ENCODE measurements at places on chromosomes 6 and 20.

DNA sequence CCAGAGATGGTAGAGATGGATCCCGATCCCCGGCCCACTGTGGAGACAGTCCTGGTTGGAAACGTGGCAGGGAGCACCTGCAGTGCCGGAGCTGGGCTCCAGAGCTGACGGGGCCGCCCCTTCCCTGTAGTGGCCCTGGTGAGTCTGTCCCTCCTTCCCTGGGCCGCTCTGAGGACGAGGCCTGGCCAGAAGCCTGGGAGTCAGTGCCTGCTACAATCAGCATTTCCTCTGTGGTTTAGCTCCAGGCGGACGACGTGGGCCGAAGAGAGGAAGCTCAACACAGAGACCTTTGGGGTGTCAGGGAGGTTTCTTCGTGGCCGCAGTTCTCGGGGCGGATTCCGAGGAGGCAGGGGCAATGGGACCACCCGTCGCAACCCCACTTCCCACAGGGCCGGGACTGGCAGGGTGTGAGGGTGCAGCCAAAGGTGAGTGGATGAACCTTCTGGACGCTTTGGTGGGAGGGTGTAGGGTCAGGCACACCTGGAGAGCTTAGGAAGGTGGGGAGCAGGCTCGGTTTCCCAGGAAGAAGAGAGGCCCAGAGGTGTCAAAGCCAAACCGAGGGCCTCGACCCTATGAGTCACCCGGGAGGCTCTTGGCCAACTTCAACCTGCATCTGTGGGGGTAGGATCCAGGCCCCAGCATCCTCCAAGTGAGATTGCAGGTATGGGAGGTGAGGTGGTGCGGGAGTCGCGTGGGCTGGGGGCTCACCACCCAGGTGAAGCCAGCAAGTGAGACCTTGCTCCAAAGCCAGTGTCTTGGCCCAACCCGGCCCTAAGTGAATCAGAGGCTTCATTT is 9.9 kb downstream of the PSMA7 start:
- DNase-seq = no peak

- no peak for DNase-seq
These were observed 89.6 kb downstream of the TMEM242 start for GRCh38 chr6:157233686-157234085.

DNA sequence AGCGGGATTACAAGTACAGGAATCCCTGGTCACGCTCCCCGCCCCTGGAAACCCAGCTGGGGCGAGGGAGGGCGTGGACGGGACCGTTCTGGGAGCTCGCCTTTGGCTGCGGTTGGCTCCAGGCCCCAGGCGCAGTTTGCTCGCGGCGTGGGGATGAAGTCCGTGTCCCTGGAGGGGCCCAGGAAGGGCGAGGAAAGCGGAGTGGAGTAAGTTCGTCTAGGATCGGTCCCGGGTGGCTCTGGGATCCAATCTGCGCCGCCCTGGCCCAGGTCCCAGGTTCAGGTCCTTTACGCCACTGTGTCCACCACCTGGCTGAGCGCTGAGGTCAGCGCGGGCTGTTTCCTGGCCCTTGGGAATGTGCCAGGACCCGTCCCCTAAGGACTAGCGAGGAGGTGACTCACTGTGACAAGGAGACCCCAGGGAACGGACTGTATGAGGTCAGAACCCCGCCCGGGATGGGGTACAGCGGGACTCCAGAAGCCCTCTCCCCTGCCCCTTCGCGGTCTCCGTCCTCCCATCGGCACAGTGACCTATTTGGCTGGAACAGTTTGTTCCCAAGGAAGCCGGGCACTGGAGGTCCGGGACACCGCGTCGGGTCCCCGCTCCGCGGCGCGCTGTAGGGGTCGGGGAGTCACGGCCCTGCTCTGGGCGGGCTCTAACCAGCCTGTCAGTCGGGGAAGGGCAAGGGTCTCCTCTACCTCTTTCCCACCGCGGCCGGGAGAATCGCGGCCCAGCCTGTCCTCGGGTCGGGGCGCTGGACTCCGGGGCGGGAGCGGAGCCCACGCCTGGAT is 724 bp downstream of the CDKN1A start:
- no peak for DNase-seq

DNA sequence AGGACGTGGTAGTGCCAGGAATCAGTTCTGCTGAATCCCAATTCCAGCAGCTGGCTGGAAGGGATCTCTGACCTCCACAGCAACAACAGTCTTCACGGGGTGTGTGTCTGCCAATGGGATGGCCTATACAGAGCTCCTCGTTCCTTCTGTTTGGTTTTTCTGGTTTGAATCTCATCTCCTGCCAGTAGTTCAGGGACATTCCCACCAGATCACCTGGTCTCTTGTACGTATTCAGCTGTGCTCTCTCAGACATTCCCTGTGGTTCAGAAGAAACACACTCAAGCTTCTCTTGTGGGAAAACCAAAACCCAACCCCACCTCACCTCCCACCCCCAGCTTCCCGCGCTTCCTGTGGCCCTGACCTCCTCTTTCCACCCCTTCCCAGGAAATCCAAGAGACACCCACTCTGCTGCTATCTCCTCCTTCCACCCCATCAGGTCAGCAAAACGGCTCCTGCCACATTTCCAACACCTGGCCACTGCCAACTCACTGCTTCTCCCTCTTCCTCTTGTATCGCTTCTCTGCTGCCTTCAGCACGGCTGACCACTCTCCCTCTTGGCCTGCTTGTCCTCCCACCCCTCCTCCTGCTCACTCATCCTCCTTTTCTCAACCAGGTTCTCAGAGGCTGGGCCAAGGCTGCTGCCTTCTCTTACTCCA is 63.3 kb upstream of the PTGIS start:
- DNase-seq = no peak

GRCh38 chr6:154868143-154868594 is 126.9 kb upstream of the TIAM2 start:
- no peak for DNase-seq

GRCh38 chr6:7207720-7208119 is 100.0 kb downstream of the RREB1 start:
- no peak for DNase-seq

- DNase-seq = no peak
These were observed 10.1 kb upstream of the GMEB2 start for GRCh38 chr20:63636752-63637628.

DNA sequence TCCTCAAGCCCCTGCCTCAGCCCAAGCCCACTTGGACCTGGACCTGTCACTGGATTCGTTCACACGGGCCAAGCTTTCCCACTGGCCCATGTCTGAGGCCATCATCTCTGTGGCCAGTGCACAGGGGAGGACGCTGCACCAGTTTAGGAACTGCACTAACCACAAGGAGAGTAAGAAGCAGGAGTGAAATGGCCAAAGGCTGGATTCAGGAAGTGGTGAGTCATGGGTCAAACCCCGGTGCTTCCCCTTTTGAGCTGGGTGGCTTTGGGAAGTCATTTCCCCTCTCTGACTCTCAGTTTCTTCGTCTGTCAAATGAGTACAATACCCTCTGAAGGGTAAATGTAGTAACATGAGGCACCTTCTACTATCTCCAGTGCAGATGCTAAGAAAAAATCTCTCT is 87.9 kb downstream of the CD40 start:
- no peak for DNase-seq

DNA sequence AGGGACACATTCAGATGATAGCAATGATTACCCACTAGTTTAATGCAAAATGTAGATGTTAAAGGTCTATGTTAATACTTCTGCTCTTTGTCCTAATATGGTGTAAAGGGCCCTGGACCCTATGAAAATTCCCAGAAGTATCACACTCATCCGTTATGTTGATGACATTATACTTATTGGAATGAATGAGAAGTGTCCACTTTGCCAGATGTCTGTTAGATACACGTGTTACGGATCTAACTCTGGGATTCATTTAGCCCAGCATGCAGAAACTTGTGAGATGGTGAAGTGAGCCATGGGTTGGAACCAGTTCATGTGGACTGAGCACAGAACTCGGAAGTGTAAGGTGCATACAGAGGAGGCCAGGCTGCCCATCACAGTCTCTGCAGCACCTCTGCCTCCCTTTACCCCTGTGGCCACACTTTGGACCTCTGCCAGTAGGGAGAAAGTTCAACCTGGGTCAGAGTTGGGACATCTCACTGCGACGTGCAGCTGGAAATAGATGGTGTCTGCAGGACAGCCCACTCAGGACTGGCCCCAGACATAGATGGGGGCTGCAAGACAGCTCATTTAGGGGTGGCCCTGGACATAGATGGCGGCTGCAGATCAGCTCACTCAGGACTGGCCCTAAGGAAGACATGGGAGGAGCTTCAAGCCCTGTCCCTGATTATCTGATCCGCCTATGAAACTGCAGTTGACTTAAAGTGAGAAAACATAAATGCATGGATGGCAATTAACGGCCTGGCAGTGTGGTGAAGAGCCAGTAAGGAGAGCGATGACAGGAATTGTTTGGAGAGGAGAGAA is 71.2 kb upstream of the THBS2 start:
- no peak for DNase-seq

GRCh38 chr6:37275350-37275749 is 17.4 kb upstream of the TMEM217 start:
- no peak for DNase-seq

GRCh38 chr6:162116902-162117525 is 610.6 kb downstream of the PRKN start:
- DNase-seq = no peak

DNA sequence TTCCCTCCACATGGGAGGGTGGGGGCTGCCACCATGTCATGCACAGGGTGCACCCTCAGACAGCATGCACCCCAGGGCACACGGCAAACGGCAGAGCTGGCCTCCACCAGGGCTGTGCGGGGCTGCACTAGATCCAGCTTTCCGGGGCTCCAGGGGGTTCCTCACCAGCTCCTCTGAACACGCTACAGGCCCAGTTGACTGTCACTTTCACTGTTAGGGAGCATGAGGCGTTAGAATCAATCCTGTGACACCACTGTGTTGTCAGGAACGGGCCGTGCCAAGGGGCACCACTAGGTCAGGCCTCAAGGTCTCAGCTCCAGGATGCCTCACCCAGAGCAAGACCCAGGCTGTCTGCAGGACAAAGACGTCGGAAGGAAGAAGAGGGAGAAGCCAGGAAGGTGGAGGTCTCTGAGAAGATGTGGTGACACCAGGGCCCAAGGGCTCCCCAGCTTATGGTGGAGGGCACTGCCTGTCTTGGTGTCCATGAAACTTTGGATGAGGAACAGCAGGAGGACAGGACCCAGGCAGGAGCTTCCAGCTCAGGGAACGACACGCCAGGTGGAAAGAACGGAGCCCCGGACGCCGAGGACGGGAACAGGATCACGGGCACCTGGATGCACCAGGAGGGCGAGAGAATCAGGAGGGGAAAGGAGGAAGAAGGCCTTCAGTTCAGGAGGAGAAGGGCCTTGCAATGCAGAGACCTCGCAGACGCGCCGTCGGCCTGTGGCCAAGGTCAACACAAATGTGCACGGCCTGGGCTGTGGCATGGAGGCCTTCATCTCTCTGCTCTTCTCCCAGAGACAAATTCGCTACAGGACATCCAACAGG is 49.5 kb downstream of the YTHDF1 start:
- no peak for DNase-seq

- no peak for DNase-seq
These were observed 123.8 kb upstream of the TMEM170B start for GRCh38 chr6:11413728-11414127.

GRCh38 chr6:14472986-14473337 is 355.4 kb downstream of the CD83 start:
- no peak for DNase-seq

- DNase-seq = no peak
These were observed 192.7 kb downstream of the SASH1 start for GRCh38 chr6:148535381-148535780.

- no peak for DNase-seq
These were observed 15.9 kb downstream of the TOP1 start for GRCh38 chr20:41044409-41045062.

DNA sequence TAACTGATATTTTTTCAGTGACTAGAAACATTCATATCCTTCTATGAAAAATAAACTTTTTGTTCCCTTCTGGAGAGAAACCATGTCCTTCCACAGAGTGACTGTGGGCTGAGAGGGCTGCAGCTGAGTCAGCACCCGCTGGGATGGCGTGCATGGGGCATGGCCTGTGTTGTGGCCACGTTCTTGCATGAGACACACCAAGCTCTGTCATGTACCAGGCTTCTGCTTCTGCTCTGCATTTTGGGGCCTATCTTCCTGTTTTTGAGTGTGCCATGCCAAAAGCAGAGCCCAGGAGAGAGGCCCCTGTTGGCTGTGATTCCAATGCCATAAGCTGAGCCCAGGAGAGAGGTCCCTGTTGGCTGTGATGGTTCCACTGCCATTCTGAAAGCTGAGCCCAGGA is 10.8 kb downstream of the APMAP start:
- no peak for DNase-seq
